Activated B cell treated with CpG ODN at 0.5 μM for 24 hours (primary cell): ENCODE measurements at places on chromosomes 7 and 10. TPM values are rescaled to one million over a fixed set of nuclear protein-coding genes. Genes with fewer than 3 reads are reported as not detected.

The GNAT3 gene
- total RNA-seq: not detected in 2 replicates

The NUTM2A gene
- total RNA-seq: 1.0 and 1.3 TPM in 2 replicates

The PPA1 gene
- 107 and 118 TPM in 2 replicates for total RNA-seq

The SCART1 gene
- 2.8 TPM in 2 replicates for total RNA-seq
